ENCODE measurements at places on chromosomes 2 and 18.

DNA sequence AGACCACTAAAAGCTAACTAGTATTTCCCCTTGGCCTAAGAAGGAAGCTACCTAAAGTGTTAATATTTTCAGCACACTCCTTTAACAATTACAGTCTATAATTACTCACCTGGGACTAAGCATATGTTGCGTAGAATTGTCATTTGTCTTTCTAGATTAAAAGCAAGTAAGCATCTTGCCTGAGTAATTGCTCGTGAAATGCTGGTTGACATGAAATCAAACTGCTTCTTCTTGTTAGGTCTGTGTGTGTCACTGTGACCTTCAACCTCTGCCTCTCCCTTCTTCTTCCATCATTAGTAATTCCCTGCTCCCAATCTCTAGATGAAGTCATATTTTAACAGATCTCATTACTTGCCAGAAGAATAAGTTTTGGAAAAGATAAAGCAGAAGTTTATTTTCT lies 212.2 kb downstream of the XIRP2 start:
- no peak for DNase-seq

DNA sequence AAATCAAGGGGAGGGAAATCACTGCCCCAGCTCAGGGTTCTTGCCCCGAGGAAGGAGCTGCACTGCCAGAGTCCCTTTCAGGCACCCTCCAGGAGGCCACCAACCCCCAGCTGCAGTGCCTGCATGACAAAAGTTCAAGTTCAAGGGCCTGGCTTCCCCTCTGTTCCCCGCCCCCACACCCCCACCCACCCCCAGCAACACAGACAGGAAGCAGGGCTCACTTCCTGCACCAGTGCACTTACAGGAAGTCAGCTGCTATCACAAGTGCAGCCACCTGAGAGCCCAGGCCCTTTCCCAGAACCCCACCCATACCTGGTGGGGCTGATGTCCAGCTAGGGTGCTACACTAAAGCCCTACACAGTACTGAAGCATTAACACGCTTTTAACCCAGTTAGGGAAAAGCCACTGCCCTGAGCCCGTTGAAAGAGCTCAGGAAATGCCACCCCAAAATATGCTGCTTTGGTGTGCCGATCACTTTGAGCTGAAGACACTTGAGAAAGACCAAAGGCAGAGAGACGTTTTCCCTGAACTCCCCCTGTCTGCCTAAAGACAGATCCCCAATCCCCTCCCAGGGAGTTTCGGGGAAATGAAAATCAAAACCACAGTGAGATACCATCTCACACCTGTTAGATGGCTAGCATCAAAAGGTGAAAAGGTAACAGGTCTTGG lies 109.9 kb upstream of the CAB39 start:
- no peak for DNase-seq

DNA sequence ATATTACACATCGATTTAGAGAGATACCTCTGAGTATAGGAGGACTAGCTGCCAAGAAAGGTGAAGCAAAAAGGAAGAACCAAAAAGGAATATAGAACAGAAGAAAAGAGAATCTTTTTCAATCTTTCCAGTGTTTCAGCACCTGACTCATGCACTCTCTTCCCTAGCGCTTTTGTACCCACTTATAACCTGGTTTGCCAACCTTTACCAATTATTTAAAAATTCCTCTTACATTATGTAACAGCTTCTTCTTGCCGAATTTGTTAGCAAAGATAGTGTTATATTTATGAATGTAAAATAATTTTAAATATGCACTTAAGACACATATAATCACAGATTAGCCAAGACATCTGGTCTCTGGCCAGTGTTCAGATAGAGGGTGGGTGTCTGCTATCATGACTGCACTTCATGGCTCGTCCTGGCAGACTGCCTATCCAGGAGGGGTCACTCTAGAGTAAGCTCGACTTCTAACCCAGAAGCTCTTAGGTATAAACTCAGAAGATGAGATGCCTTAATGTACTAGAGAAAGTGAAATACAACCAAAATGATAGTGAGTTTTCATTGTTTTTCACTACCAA lies 122.9 kb downstream of the ATAD2B start:
- no peak for DNase-seq

GRCh38 chr2:120937686-120938044 lies 202.0 kb downstream of the GLI2 start:
- no peak for DNase-seq

DNA sequence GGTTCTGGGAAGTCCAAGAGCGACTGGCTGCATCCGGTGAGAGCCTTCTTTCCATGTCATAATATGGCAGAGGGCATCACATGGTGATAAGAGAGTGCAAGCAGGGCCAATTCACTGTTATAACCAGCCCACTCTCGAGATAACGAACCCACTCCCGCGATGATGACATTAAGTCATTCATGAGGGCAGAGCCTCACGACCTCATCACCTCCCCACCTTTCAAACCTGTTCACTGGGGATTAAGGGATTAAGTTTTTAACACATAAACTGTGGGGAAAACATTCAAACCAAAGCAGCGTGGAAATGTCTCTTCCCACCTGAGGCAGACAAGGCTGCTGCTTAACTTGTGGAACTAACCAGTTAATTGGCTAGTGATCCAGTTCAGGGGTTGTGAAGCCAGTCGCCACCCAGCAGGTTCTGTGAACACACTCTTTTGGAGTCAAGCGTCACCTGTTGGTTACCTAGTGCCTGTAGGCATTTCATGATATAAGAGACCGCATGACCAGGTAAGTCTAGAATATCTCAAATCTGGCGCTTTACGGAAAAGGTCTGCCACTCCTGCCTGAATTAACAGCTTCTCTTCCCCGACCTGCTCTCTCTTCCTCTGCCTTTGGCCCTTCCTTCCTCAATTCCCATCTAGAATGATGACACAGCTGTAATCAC lies 54.3 kb downstream of the EDAR start:
- no peak for DNase-seq

DNA sequence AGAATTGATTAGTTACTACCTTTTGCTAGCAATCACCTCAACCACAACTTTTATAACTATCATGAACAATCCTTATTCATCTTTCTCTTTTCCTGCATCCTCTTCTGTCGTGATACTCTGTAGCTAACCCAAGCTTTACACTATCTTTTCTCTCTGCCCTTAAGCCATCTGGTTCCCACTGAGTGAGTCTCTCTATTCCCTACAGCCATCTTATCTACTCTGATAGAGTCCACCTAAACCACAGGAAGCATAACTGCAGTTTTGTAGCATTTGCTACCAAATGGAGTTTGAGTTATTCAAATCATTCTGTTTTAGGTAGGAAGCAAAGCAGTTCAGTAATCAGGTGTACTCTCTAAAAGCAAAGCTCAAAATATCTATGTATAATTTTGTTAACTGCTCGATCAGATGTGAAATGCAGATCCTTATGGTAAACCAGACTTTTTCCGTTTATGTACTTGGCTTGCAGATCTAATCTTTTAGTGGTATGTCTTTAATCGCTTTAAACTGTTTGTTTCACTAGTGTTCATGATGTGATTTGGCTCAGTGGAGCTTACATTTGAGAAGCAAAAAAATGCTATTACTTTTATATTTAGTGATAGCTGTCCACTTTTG lies 91.0 kb downstream of the CSRNP3 start:
- no peak for DNase-seq
